ENCODE measurements at places on chromosomes 11 and 22.
A peak's percentile ranks its signal among the peaks of the same experiment; 100 is the strongest.

- DNase-seq = no peak
These were observed 432.1 kb downstream of the DYNC2H1 start for GRCh38 chr11:103541186-103541795.

DNA sequence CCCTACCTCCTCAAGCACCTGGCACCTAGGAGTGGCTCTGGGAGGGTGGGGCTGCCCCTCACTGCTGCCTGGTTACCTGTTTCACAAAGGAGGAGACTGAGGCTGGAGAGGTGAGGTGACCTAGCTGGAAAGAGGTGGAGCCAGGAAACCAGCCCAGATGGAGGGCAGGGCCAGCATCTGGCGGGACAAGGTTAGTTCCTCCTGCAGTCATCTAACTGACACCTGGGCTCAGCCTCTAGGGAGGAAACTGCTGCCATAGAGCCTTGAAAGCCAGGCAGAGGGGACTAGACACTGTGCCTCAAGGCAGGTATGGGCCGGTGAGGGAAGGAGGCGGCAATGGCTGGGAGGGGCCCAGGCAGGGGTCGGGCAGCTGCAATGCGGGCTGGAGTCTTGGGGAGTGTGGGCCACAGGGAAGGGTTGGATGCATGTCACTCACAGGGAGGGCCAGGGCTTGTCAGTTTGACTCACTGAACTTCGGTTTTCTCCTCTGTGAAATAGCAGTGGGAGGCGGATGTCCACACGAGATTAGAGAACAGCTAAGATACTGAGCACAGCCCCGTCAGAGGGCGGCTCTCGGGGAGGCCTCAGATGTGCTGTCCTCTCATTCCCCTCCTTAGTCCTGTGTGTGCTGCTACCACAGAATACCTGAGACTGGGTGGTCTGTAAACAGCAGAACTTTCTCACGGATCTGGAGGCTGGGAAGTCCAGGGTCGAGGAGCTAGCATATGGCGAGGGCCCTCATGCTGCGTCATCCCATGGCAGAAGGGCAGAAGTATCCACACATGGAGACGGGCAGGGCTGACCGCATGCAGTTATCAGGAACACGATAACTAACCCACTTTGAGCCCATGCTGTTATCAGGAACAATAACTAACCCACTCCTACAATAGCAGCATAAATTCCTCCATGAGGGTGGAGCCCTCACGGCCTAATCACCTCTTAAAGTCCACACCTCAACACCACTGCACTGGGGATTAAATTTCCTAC, 16.1 kb downstream of the MGAT3 start:
- DNase-seq = no peak

DNA sequence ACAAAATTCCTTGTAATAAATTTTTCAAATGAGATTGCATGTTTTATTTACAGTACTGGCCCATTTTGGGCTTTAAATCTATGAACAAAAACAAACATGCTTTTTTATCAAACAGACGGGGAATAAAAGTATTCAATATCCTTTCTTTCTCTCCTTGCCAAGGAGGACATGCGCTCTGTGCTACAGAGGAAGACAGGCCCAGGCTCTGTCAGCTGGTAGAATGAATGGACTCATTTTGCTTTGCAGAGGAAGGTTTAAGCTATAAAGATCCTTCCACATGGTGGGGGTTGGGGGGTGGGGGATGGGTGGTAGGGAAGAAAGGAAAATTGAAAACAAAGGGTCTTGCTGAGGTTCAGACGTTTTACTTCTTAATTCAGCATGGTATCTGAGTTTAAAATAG, 575.6 kb downstream of the INSC start:
- no peak for DNase-seq

- DNase-seq = no peak
These were observed 246.9 kb upstream of the LUZP2 start for GRCh38 chr11:24249921-24250320.

DNA sequence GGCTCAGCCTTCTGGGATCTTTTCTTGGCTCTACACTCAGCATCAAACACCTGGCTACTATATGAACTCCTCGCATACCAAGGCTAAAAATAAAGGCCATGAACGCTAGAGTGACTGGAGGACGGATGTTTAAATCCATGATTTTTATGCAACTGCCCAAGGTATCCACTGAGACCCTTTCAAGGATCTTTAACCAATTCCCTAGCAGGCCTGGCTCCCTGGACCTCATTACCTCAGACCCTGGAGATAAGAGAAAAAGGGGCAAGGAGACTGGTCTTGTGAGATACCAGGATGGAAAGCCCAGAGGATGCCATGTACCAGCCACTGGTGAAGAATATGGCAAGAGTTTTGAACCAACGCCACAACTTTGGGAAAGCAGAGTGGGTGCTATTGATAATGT, at the start of gene OR51G2:
Gene OR51G2, minus strand, starts transcription at position 101 of the 400 bp plus-strand sequence. CDS start 3,687 bp downstream, outside the sequence.
- DNase-seq = no peak

DNA sequence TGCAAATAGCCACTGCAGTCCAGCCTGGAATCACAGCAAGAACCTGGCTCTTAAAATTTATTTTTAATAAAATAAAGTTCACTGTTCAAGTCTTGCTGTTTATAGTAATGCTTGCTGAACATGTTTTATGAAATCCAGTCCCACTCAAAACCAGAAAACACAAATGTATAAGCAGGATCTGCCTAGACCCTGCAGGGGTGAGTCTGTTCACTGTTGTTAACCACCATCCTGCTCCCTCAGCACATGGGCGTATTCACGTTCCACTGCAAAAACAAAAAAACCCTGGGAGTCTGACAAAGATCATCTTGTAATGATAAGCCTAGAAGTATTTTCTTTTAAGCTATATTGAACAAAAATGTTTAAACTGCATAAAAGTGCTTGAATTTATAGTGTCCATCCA, 45.0 kb upstream of the CTTN start:
- no peak for DNase-seq

DNA sequence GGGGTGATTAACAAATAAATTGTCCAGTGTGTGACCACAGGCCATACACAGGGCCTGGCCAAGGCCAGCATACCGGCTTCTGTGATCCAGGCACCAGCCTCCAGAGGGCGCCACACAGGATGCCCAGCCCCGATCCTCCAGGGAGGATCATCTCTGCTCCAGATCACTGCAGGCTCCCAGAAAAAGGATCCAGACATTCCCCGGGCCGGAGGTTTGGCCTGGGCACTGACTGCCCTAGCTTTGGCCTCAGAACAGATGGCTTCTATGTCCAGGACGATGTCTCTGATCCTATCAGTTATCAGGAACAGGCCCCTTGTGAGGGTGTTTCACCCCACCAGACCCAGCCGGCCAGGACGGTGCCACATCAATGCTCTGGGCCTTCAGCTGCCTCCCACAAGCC, 74.5 kb upstream of the LMO1 start:
- DNase-seq = no peak

DNA sequence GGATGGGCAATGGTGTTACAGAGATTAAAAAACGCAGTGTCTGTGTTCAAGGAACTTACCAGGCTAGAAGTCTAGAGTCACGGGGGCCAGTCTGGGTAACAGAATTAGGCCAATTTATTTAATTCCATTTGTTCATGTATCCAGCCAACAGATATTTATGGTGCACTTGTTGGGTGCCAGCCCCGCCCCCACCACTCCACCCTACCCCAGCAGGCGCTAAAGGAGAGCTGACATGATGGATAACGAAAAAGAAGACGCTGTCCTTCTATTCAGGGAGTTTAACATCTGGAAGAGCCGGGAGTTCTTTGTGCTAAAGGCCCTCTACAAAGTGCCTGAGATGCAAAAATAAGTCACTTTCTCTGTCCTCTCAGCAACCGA, 1.1 kb upstream of the BMAL1 start:
- DNase-seq = no peak

GRCh38 chr22:47996446-47996857, 1234.0 kb downstream of the TBC1D22A start:
- DNase-seq = no peak

GRCh38 chr22:48795664-48796063, 1032.0 kb downstream of the BRD1 start:
- no peak for DNase-seq

DNA sequence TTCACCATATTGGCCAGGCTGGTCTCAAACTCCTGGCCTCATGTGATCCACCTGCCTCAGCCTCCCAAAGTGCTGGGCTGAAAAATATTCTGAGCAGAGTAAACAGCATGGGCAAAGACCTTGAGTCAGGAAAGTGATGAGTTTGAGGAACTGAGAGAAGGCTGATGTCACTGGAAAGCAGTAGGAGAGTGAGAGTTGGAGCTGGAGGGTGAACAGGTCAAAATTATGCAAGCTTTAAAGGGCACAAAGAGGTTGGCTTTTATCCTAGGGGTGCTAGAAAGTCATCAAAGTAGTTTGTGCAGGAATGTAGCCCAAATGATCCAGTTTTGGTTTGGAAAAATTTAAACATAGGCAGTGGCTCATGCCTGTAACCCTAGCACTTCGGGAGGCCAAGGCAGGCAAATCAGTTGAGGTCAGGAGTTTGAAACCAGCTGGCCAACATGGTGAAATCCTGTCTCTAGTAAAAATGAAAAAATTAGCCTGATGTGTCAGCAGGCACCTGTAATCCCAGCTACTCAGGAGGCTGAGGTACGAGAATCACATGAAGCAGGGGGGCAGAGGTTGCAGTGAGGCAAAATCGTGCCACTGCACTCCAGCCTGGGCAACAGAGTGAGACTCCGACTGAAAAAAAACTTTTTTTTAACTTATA, 44.7 kb upstream of the CXCR5 start:
- DNase-seq = no peak

DNA sequence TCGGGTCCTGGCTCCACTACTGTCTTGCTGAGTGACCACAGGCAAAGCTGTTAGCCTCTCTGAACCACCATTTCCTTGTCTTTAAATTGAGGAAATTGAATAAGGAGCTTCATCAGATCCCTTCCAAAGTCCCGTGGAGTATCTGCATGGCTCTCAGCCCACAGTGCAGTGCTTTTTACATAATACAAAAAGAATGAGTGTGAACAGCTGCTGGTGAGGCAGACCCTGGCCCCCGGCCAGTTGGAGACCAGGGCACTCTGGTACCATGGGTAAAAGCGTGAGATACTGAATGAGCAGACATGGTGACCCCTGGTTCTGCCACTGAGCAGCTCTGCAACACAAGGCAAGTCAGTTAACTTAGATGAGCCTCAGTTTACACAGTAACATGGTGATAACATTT, 86.8 kb downstream of the GALNT18 start:
- DNase-seq = no peak

DNA sequence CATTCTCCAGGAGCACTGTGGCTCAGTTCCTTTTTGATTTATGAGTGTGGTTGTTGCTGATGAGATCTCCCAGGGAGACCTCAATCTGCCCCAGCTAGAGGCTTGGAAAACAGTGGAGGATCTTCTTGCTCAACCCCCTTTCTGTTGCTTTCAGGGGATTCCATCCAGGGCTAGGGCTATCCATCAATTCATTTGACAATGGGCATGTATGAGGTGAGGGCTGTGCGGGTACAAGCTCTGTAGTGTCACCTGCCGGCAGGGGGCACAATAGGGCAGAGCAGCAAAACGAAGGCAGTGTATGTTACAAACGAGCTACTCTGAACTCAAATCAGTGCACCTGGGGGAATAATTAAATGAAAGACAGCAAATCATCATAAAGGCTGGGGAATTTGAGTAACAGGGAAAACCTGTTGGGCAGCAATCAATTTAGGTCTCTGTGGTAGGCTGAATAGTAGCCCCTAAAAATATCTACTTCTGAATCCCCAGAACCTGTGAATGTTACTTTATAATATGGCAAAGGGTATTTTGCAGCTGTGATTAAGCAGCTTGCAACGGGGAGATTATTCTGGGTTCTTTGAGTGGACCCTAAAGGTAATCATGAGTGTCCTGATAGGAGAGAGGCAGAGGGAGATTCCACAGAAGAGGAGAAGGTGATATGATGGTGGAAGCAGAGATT, 170.3 kb upstream of the ZBED5 start:
- peak; percentile 23 for DNase-seq

GRCh38 chr11:108501396-108501795, 3.2 kb upstream of the POGLUT3 start:
- DNase-seq = no peak

DNA sequence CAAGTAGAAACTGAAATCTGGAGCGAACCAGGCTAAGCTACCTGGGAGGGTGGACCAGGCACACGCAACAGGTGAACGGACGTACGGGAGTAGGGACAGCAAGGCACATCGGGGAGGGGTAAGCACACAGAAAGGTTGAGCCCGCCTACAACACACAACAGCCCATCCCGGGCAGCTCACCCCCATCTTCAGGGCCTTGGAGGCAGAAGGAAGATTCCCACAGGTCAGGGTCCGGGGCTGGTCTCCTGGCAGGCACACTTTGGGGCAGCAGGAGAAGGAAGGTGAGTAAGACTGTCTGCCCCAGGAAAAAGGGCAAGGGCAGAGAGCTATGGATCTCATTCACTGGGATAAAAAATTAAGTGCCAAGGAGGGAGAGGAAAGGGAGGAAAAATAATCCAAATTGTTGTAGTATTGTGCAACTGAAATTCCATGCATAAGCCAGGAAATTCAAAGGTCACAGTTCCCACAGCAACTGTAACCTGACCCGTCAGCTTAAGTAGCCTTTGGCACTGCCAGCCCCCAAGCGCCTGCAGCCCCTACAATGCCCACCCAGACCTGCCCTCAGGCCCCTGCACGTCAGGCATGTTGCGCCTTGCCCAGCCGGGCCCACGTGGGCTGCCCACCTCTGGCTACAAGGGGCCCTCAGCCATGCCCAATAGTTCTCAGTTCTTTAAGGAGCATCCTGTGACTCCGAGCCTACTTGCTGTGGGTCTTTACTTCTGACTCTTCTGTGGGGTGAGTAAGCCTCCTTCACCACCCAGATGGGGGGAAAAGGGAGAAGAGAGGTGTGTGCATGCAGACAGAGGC, 51.8 kb downstream of the MICAL3 start:
- DNase-seq = no peak

DNA sequence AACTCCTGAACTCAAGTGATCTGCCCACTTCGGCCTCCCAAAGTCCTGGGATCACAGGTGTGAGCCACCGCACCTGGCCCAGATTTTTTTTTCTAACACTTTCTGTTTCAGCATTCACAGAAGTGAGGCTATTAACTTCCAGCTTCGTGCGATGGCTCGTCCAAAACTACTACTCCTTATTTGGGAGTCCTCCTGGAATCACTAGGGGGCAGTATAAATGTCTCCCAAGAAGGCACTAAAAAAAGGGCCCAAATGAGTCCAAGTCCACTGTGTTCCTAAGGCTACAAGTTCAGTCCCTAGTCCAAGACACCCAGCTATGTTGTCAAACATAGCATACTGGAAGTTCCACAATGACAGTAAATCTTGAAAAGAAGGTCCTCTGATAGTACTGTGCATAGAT, 63.2 kb upstream of the BIRC3 start:
- DNase-seq = no peak

DNA sequence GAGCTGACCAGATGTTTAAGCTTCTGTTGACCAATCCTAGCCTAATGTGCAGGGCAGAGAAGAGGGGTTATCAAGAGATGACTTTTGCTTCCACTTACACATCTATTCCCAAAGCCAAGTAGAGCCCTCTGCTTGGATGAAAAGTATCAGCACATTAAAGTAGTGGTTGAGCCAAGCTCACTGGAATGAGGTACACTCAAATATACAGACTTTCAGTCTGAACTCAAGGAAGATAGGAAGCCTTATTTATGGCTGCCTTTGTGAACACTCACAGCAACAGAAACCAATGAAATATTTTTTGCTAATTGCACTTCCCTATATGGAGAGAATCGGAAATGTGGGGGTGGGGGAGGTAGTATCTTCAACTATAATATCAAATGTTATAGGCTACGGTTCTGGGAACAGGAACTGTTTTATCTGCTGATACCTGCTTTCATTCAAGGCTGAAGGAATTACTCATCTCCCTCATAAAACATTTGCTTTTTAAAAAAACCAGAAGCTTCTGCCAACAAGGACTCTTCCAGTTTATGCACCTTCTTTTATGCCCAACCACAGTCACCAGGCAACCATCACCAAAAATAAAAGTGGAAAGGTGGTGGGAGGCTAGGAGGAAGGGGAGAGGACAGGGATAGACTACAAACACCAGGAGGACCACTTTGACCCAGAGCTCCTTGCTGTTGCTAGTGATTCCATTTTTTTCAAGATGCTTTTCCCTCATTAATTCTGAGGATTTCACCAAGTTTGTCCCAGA, 91.2 kb downstream of the CLPB start:
- DNase-seq = no peak

All from stimulated activated CD8-positive, alpha-beta memory T cell treated with anti-CD3 and anti-CD28 coated beads, Interleukin-7, amount 100 ng/mL, for 48 hours (primary cell).